Left forelimb (tissue), 1 donor: ENCODE measurements at places on chromosomes 6 and 20.

DNA sequence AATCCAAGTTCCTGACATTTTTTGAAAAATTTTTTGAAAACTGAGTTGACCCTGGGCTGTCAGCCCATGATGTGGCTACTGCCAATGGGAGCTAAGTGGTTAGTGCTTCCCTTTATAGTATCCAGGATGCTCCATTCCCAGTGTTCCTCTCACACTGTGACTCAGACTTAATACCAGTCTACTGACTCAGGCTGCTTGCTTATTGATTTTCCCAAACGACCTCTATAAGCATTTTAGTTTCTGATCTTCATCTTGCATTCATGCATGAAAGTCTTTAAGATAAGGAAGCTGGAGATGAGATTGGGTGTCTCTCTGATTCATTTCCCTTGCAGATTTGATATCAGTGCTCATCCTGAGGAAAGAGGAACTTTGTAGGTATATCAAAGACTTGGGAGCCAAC lies 560.0 kb downstream of the TBC1D32 start:
- no peak for DNase-seq

DNA sequence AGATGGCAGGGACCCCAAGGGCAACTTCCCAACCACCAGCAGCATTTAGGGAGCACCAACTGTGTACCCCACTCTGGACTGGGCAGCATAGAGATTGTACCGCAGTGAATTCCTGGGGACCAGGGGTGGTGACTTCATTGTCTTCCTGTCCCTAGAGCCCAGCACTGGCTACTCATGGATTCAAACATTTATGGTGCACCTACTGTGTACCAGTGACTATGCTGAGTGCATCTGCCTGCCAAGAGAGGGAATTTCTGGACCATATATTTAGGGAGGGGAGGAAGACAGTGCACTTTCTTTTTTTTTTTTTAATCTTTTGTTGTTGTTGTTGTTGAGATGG lies 55.3 kb downstream of the UBE2V1 start:
- no peak for DNase-seq

- peak; percentile 15 for DNase-seq
Observed at GRCh38 chr6:108746366-108746765, 101.9 kb upstream of the ARMC2 start.

DNA sequence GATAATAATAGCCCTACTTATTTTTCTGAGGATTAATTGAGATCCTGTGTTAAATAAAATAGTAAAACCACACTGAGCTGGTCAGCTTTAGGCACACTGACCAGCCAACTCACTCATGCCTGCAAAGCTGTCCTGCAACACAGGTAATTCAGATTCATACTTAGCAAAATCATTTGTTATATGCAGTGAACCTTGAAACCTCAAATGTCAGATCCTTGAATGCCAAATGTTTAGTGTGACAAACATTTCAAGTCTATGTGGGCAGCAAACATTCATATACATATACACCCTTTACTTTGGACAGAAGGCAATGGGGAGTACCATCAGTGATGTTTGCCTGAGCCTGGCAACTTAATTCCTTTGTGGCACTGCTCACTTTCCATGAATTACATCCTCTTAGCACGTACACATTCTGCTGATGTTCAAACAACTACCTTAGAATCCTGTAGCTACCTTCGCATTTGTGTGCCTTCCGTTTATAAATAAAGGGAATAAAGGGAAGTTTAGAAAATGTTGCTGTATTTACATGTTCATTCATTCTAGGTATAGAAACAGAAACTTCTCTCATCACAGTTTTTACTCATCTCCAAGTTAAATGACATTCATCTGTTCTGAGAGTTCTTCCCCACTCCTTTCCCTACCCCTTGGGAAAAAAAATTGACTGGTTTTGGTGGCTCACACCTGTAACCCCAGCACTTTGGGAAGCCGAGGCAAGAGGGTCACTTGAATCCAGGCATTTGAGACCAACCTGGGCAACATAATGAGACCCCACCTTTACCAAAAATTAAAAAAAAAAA lies 140.8 kb downstream of the ZFAND3 start:
- DNase-seq = no peak

GRCh38 chr6:1208876-1209275 lies 103.0 kb upstream of the FOXQ1 start:
- DNase-seq = no peak

DNA sequence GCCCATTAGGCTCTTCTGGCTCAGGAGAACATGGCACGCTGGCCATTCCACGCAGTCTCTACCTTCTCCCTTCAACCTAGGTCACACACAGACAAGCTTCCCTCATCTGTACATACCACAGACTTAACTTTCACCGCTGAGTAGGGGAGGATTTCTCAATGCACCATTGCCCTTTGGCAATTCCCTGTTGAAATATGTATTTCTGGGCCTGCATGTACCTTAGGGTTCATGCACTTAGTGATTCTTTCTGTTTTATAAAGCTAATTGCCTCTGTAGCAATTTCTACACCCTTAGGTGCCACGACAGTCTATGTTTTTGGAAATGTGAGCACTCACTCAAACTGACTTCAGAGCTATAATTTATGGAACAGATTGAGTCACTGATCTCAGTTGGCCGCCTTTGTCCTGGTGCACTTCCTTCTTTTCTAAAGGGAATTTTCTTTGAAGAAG lies 253.8 kb upstream of the PRDM1 start:
- no peak for DNase-seq

DNA sequence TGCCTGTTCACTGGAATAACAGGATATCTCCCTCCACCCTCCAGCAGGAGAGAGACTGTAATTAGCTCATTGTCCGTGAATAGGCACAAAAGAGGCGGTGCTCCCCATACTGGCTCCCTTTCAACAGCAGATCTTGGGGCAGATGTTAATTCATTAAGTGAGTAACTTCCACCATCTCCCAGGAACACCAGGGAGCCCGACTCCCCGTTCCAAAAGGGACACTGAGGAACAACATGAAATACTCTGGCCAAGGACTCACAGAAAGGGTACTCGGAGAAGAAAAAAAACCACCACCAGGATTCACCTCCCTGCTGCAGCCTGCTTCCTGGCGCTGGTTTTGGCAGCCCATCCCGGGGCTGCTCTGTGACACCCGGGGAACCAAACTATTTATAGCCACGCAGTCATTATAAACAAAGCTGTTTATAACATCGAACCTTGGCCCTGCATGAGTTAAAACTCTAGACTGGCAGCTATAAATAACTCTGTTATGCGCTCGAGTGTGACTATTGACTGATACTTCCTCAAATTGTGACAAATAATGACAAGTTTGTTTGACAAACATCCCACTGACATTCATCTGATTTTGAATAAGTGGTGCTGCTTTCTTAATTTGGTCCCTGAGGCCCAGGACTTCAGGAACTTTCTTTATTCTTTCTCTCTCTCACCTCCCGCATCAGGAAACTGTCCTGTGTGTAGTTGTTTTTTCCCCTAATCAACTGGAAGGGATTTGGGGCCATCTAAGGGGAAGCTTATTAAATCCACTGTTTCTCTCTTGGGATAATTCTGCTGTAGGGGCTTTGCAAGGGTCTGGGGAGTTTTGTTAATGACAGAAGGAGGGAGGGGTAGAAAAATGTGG lies 521.6 kb downstream of the CD83 start:
- DNase-seq = no peak

GRCh38 chr20:63360850-63361518 lies at the start of gene CHRNA4:
Gene CHRNA4, minus strand, starts transcription at chr20:63361349. Its CDS starts 184 bp downstream, at chr20:63361165.
- DNase-seq = no peak

GRCh38 chr6:157494132-157494710 lies 113.2 kb downstream of the ZDHHC14 start:
- no peak for DNase-seq
